ENCODE measurements at places on chromosomes 4 and X.

DNA sequence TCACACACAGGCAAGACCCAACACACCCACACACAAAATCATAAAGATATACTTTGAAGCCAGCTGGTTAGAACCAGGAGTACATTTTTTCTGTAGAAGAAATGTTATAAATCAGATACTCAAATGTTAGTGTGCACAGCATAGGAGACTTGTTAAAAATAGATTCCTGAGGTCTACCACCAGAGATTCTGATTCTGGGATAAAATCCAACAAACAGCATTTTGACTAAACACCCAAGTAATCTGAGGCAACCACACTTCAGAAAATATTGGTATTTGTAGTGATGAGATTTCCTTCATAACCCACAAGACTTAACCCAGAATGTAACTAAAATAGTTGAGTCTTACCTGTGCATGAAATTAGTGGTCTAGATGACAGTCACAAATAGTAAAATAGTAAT lies 301.8 kb downstream of the HNRNPD start:
- no peak overlapping the region for H3K27ac ChIP-seq
- no peaks in the 10 kb centered on the region for H3K4me1 ChIP-seq
- no peaks in the 10 kb centered on the region for H3K36me3 ChIP-seq
- no peaks in the 10 kb centered on the region for H3K27me3 ChIP-seq
- no peak overlapping the region for H3K4me3 ChIP-seq
- DNase-seq = no peak

- no peak overlapping the region for H3K4me3 ChIP-seq
- H3K36me3 ChIP-seq = peaks cover 12% of the 10 kb centered on the region
- peaks cover 6% of the 10 kb centered on the region for H3K4me1 ChIP-seq
- no peak overlapping the region for H3K27ac ChIP-seq
- peak; percentile 82 for DNase-seq
These were observed 24.5 kb upstream of the CPLX1 start for GRCh38 chr4:850323-850945.

DNA sequence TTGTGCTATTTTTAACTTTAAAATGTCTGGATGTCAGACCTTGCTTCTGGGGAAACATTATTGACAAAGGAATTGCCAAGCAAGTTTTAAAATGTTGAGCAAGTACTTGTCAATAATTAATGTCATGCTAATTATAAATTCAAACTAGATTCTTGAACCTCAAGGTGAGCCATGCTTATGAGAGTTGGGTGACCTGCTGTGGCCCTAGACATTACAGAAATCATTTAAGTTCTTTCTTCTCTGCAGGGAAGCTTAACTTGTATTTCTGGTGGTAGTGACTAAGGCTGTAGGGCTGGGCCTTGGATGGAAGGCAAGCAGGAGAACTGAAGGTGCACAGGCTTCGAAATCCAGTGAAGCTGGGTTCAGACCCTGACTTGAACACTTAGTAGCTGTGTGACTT lies 14.8 kb upstream of the UCHL1 start:
- peak; percentile 46 for DNase-seq
- no peak overlapping the region for H3K27ac ChIP-seq
- no peak overlapping the region for H3K4me3 ChIP-seq
- H3K27me3 ChIP-seq = peaks cover 1% of the 10 kb centered on the region

DNA sequence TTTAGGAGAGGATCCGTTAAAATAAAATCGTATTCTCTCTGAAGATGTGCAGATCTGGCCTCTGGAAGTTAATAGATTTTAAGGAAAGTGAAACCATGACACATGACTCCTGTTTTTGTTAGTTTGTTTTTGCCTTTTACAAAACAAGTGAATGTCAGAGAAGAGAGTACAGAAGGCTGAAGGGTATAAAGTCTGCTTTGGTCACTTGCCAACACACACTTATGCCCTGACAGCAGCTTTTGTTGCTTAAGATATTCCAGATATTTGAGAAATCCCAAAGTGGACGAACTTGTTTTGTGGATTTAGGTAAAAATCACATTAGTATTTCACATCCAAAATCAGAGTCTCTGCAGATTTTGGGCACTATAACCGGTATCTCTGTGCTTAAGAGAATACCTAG lies 192.4 kb upstream of the RASGEF1B start:
- H3K4me3 ChIP-seq = no peak overlapping the region
- no peak for DNase-seq
- H3K27ac ChIP-seq = no peak overlapping the region
- no peaks in the 10 kb centered on the region for H3K27me3 ChIP-seq
